ENCODE measurements at places on chromosomes 13 and 19.
A peak's percentile ranks its signal among the peaks of the same experiment; 100 is the strongest.

DNA sequence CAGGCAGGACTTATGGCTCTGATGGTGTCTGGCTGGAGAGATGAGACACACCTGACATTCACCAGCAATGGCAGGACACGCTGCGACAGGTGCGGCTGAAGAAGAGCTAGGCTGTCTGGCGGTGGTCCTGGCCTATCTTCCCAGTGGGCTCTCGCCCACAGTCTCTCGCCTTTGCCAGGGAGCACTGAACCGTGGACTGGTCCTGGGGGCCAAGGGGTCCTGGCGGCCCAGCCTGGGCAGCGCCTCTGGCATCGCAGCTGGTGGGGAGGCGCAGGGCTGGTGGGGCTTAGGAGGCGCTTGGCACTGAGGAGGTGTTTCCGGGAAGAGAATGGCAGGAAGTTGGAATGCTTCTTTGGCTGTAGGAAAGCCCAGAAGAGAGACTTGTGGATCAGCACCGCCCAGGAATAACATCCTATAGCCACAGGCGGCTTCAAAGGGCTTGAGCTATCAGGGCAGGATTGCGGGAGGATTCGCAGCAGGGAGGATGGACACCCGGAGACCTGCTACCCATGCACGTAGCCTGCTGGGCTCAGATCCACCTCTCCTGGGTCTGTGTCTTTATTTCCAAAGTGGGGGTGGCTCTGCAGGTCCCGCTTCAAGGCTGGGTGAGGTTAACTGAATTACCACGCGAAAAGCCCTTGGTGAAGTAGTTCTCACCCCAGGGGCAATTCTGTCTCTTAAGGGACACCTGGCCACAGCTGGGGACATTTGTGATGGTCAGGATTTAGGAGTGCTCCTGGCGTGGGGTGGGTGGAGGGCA lies 14.6 kb downstream of the KDM4B start:
- no peak for DNase-seq

DNA sequence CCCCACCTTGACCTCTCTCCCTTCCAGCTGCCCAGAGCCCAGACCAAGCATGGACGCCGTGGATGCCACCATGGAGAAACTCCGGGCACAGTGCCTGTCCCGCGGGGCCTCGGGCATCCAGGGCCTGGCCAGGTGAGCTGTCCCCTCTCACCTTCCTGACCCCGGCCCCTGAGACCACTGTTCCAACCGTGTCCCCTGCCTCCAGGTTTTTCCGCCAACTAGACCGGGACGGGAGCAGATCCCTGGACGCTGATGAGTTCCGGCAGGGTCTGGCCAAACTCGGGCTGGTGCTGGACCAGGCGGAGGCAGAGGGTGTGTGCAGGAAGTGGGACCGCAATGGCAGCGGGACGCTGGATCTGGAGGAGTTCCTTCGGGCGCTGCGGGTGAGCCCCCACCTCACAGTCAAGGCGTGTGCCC lies 312 bp downstream of the CAPS start:
- DNase-seq: no peak

DNA sequence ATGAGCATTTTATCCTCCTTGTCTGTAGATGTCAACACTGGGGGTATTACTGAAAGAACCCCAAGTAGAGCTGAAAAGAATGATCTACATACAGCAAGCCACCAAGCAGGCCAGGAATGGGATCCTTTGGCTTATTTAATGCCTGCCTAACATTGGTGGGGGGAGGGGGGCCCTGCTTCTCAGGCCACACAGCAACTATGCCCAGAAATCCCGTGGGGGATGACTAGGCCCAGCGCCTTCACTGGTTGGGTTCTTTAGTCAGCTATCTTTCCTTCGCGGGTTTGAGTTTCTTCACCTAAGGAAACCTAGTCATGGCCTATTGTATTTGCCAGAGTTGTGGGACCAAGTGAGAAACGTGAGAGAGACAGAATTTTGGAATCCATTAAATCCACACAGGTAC lies 80.5 kb downstream of the CCNA1 start:
- no peak for DNase-seq

DNA sequence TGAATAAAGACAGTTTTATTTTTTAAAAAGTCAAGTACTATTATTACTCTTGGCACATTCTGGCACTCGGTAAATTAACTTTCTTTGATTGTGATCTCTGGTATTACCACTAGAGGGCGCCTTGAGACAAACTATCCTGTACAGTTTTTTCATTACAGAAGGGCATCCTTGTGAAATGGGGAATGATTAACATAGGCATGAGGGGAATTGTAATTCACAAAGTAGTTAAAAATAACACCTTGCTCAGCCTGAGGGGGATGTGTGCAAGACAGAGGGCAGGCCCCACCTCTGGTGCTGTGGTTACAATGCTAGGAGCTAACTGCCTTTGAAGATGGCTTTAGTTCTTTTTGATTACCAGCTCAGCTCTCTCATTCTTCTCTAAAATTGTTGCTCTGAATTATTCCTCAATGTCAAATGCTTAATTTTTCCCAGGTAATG lies 24.2 kb upstream of the C1QTNF9B start:
- peak; percentile 76 for DNase-seq

DNA sequence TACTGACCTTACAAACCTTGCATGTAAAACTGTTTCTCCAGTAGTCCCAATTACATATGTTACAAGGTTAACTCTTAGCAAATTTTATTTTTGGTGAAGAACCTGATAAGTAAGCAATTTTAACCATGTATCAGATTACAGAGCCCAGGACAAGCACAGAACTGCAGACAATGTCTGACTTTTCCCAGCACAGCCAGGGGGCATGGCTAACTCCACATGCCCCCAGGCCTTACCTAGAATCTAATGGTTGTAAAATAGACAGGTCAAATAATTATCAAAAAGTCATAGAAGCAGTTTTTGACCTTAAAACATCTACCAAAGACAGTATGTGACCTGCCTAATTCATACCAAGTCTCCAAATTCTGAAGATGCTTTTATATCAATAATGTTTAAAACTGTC lies 364.1 kb downstream of the FOXO1 start:
- no peak for DNase-seq

DNA sequence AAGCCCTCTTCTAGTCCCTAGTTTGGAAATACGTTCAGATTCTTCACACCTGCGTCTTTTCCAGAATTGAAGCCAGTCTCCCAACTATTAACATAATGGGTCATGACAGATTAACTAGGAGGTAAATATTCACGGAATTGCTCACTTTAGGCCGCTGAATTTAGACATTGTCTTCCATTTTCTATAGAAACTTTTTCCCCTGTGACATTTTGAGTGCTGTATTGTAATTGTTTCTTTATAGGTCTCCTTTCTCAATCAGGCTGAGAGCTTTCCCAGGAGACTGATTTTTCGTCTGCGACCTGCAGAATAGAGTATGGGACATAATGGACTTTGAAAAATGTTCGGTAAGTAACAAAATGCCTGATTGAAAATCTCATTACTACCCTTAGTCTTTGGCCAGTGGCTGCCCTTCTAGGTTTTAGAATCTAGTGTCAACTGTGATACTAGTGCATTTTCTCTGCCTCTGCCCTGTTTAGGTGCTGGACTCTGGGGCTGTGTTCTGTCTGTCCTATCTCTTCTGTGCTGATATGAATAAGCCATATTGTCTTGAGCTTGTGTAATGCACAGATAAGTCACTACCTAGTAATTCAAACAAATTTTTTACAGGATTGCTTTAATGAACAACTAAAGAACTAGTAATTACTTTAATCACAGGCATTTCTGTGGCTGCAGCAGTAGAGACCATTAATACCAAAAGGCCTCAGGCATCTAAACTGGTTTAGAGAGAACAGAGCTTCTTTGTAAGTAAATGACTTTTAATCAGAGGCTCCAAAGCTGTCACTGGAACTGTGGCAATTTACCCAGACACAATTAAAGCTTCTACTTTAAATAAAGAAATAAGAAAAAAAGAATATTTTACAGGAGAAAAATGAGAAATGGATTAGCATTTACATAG lies 122.4 kb upstream of the FREM2 start:
- no peak for DNase-seq

DNA sequence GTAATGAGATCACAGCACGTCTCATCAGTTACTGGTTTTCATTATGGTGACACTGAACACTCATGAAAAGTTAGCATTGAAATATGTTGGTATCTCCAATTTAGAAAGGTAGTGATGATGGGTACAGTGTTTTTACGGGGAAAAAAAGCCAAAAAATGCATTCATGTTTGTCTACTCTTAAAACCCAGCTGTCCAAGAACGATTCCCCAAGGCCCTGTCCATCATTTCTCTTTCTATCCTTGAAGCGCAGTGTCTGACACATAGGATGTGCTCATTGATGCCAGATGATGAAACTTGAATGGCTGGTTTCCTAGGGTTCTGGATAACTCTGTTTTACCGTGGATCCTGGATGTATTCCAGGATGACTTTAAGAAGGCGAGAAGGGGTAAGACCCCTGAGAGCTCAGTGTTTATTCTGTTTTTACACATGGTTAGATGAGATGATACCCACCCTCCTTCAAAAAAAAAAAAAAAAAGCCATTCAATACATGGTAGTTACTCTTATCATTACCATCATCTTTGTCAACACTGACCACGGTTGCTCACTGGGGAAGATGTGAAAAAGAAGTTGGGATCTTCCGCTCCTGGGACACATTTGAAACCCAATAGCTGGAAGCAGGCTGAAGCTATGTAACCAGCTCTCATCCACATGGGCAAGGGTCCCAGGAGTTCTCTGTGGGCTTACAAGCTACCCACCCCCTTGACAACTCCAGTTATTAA lies 22.5 kb downstream of the SERP2 start:
- DNase-seq: no peak

Data from choroid plexus epithelial cell (primary cell).